Stimulated activated CD4-positive, alpha-beta T cell treated with anti-CD3 and anti-CD28 coated beads, Interleukin-4, amount 100 ng/mL, for 4 hours (primary cell): ENCODE measurements at places on chromosomes 16 and 17.
A peak's percentile ranks its signal among the peaks of the same experiment; 100 is the strongest.

GRCh38 chr17:14359163-14360020 is 58.5 kb downstream of the HS3ST3B1 start:
- no peak for DNase-seq

DNA sequence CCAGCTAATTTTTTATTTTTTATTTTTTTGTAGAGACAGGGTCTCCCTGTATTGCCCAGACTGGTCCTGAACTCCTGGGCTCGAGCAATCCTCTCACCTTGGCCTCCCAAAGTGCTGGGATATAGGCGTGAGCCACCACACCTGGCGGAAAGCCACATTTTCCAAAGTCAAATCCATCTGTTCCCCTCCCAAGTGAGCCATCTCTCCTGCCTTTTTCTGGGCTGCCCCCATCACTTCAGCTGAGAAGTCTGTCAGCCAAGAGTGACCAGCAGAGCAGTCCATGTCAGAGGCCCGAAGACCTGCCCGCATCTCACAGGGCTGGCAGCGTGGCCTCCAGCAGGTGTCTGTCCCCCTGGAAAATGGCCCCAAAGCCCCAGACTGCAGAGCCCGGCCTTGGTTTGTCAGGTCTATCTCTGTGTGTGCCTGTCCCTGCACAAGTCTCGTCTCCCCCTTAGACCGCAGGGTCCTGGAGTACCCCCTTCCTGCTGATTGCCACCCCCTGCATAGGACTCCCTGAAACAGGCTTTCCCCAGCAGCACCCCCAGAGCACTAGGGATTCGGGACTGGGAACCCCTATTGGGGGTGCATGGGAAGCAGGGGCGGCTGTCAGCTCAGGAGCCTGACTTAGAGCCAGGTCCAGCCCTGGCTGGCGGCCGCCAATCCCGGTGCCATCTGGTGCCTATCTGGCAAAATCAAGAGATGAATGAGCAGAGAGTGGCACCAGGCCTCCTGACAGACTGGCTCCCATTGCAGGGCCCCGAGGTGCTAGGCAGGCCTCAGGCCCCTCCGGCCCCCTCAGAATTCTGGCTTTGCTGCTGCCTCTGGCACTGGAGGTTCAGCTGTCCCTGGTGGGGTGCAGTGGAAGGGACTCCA is 7.8 kb downstream of the TTYH2 start:
- DNase-seq, result no peak

DNA sequence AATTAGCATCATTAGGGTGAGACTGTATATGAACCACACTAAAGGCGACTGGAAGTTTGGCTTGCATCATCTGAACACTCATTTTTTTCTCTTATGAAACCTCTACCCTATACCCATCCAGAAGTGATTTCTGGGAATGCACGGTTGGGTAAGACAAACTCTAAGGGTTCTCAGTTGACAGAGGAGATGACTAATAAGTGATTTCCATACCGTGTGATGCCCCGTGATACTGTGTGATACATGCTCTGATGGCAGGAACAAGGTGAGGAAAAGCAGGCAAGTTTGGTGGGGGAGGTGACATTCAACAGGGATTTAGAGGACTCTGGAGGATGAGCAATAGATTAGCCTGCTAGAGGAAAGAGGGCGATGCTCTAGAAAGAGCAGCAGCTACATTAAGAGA is 156.4 kb upstream of the CCL2 start:
- no peak for DNase-seq

DNA sequence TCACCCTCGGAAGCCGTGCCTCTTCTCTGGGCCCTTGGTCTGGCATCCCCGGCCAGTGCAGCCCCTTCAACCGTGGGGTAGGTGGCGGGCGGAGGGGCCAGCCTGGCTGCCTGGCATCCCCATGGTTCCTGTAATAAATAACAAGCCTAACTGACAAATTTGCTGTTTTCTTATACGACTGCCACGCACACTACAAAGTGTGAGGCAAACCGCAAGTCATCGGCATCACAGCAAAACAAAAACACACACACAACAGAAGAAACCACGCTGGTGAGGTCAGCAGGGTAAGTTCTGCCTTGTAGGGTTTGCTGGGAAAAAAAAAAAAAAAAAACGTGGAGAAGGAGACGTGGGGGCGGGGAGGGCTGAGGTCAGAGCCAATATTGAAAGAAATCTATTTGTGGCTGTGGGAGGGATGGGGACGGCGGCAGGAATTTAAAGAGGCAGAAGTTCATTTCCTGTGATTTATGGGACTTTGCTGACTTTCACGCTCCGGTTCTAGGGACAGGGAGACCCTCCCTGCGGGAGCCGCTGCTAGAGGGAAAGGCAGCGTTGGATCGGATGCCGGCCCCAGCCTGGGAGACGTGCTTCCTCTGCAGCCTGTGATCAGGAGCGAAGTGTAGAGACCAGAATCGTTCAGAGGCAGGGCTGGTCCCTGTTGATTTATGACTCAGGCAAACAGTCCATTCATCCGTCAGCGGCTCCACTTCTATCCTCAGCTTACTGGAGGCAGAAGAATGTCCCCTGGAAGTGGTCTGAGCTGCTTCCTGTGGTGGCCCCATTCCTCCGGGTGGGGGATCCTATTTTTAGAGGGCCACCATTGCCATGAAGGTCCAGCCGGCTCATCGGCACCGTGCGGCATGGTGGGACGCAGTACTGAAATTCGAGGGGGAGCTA is 162.8 kb downstream of the FOXL1 start:
- DNase-seq, result no peak

DNA sequence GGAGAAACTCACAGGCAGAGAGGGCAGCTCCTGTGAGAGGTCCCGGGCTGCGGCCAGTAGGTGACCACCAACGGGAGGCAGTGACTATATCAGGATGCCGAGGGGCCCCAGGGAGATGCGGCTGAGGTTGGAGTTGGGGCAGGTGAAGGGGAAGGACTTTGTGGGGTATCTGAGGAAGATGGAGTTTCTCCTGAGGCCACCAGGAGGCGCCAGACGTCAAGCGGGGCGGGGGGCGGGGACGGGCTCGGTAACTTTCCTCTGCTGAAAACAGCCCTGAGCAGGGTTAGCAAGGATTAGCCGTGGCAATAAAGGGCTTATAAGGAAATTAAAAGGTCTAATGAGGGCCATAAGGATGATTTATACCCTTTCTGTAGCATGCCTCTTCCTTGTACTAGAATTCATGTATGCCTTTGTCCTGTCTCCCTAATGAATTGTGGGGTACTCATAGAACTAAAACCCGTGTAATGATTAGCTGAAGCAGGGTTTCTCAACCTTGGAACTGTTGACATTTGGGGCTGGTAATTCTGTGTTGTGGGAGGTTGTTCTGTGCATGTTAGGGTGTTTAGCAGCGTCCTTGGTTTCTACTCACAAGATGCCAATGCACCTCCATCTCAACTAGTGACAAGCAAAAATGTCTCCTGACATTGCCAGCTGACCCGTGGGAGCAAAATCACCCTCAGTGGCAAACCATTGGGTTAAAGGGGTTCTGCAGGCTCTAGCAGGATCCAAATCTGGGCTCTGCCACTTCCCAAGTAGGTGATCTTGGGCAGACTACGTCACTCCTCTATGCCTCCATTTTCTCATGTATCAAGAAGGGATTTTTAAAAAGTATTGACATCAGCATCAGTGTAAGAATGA is 74.8 kb upstream of the GRIN2A start:
- peak; percentile 40 for DNase-seq

GRCh38 chr17:4199818-4200402 is 56.9 kb downstream of the CYB5D2 start:
- no peak for DNase-seq

DNA sequence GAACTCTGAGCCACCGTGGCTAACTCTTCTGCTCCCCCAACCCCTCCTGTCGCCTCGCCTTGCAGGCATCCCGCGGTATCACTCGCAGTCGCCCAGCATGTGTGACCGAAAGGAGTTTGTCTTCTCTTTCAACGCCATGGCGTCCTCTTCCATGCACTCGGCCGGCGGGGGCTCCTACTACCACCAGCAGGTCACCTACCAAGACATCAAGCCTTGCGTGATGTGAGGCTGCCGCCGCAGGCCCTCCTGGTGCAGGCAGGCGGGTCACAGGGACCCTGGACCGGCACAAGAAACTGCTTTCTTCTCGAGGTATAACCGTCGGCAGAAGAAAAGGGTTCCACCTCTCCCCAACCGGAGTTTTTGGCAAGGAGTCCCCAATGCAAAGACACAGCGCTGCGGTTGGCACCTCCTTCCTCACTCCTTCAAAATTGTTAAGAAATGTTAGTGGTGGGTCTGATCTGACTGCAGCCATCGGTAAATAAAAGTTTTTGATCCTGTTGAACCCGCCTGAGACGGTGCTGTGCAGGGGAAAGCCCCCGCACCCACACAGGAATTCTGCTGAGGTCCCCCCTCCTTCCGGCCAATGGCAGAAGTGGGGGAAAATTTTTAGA is 2.6 kb downstream of the FOXF1 start:
- no peak for DNase-seq

- DNase-seq, result peak; percentile 1
Observed at GRCh38 chr17:15341385-15341849, at the start of gene TEKT3. TSS of gene TEKT3 (minus strand) at chr17:15341597. CDS start at chr17:15331585, 10,012 bp downstream.

DNA sequence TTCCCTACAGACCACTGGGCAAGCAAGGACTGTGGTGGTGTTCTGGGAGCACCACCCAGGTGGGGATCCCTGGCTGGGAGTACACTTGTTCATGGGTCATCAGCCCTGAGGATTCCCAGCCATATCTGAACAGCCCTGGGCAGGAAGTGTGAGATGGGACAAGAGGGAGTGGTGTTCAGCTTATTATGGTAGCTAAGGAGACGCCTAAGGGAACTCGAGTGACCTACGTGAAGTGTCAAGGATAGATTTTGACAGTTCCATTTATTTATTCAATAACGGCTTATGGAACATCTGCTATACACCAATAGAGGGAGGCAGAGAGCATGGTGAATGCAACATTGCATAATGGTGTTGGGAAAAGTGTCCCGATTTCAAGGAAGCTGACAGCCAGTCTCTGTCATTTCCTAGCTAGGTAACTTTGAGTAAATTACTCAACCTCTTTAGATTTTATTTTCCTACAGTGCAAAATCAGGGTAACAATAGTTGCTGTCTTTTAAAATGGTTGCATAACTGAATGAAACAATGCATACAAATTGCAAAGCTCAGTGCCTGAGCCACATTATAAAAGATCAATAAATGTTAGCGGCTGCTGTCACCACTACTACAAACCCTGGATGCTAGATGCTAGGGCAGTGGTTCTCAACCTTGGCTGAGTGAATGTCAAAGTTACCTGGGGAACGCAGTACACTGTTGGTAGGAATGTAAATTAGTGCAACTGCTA is 534.1 kb downstream of the GRIN2A start:
- no peak for DNase-seq

DNA sequence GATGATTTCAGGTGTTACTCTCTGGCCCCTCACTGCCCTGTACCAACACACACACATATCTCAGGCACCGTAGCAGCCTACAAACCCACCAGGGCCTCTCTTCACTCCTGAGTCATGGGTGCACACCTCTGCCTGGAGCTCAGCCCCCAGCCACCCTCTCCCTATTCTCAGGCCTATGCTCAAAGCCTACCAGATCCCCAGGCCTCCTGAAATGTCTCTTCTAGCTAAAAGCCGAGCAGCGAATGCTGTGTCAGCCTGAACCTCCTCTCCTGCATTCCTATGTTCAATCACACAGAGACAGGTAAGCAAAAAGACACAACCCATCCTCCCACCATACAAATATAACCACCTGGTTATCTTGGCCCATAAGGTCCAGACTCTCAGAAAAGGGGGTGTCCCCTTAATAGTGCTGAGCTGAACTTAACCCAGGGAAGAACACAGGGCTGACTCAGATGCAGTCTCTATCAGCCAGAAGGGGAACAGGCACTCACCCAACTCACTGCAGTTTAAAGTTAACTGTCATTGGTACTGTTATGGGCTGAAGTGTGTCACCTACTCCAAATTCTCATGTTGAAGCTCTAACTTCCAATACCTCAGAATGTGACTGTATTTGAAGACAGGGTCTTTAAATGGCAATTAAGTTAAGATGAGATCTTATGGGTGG is 62.0 kb upstream of the TEKT3 start:
- DNase-seq, result no peak

- DNase-seq, result no peak
Observed at GRCh38 chr16:49514073-49514980, 140.7 kb downstream of the C16orf78 start.
